LoVo (cell line): ENCODE measurements at places on chromosomes 11 and 22.

- DNase-seq, result no peak
Measured at GRCh38 chr22:26553056-26553752, 36.7 kb downstream of the TPST2 start.

- DNase-seq, result no peak
Measured at GRCh38 chr11:31932879-31933278, 121.8 kb upstream of the PAX6 start.

GRCh38 chr11:68165601-68166000 lies 44.4 kb upstream of the CHKA start:
- no peak for DNase-seq

- DNase-seq, result no peak
Measured at GRCh38 chr11:76629853-76630599, 40.5 kb downstream of the LRRC32 start.

DNA sequence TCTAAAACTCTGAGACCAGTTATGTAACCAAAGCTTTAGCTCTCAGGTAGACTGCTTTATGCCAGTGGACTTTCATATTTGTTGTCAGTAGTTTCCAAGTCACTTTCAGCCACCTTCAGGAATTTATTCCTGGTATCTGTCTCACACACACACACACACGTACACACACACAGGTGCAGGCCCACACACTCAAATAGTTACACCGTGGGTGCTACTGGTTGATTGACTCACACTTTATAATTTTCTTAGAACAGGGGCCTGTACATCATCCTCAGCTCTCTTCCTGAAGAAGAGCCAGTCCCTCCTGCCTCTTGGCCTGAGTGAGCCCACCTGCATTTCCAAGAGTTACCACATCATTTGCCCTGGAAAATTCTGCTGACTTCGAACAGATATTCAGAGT lies 555.2 kb downstream of the SOX6 start:
- DNase-seq, result no peak

DNA sequence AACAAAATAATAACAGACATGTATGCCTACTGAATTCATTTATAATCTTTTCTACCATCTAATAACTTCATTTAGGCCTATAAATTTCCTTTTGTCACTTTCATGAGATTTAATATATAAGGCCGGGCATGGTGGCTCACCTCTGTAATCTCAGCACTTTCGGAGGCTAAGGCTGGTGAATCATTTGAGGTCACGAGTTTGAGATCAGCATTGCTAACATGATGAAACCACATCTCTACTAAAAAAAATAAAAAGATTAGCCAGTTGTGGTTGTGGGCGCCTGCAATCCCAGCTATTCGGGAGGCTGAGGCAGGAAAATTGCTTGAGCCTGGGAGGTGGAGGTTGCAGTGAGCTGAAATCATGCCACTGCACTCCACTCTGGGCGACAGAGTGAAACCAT lies 14.2 kb upstream of the NTM start:
- DNase-seq, result no peak

- DNase-seq, result no peak
Measured at GRCh38 chr11:3375552-3375951, 3.4 kb downstream of the ZNF195 start.
